ENCODE measurements at places on chromosomes 3 and 15.

- no peaks in the 10 kb centered on the region for H3K4me1 ChIP-seq
- no peak overlapping the region for H3K4me3 ChIP-seq
- no peaks in the 10 kb centered on the region for H3K27me3 ChIP-seq
- no peak for DNase-seq
Observed at GRCh38 chr3:95036526-95037021, 973.7 kb downstream of the NSUN3 start.

- no peak overlapping the region for H3K4me3 ChIP-seq
- no peak overlapping the region for H3K27ac ChIP-seq
- no peaks in the 10 kb centered on the region for H3K27me3 ChIP-seq
- DNase-seq, result no peak
Observed at GRCh38 chr3:134018850-134019249, 10.9 kb downstream of the SLCO2A1 start.

- no peak overlapping the region for H3K4me3 ChIP-seq
- no peaks in the 10 kb centered on the region for H3K27me3 ChIP-seq
- H3K4me1 ChIP-seq, result no peaks in the 10 kb centered on the region
- no peak overlapping the region for H3K27ac ChIP-seq
Observed at GRCh38 chr3:59908280-59908679, 858.5 kb upstream of the CFAP20DC start.

GRCh38 chr3:176469694-176470205 is 727.5 kb downstream of the TBL1XR1 start:
- H3K36me3 ChIP-seq, result no peaks in the 10 kb centered on the region
- H3K4me3 ChIP-seq, result no peak overlapping the region
- H3K27me3 ChIP-seq, result no peaks in the 10 kb centered on the region
- DNase-seq, result no peak
- no peak overlapping the region for H3K27ac ChIP-seq

- no peak overlapping the region for H3K4me3 ChIP-seq
- no peak for DNase-seq
- no peaks in the 10 kb centered on the region for H3K27me3 ChIP-seq
Observed at GRCh38 chr15:63719281-63719680, 114.5 kb downstream of the HERC1 start.

GRCh38 chr3:5264896-5265770 is 77.6 kb downstream of the EDEM1 start:
- no peak for DNase-seq
- no peak overlapping the region for H3K4me3 ChIP-seq
- no peaks in the 10 kb centered on the region for H3K36me3 ChIP-seq
- H3K4me1 ChIP-seq, result peaks cover 7% of the 10 kb centered on the region
- H3K27ac ChIP-seq, result no peak overlapping the region
- no peaks in the 10 kb centered on the region for H3K27me3 ChIP-seq

GRCh38 chr3:108159865-108160264 is 62.4 kb downstream of the IFT57 start:
- no peak overlapping the region for H3K4me3 ChIP-seq
- H3K36me3 ChIP-seq, result no peaks in the 10 kb centered on the region
- no peaks in the 10 kb centered on the region for H3K27me3 ChIP-seq
- DNase-seq, result no peak

DNA sequence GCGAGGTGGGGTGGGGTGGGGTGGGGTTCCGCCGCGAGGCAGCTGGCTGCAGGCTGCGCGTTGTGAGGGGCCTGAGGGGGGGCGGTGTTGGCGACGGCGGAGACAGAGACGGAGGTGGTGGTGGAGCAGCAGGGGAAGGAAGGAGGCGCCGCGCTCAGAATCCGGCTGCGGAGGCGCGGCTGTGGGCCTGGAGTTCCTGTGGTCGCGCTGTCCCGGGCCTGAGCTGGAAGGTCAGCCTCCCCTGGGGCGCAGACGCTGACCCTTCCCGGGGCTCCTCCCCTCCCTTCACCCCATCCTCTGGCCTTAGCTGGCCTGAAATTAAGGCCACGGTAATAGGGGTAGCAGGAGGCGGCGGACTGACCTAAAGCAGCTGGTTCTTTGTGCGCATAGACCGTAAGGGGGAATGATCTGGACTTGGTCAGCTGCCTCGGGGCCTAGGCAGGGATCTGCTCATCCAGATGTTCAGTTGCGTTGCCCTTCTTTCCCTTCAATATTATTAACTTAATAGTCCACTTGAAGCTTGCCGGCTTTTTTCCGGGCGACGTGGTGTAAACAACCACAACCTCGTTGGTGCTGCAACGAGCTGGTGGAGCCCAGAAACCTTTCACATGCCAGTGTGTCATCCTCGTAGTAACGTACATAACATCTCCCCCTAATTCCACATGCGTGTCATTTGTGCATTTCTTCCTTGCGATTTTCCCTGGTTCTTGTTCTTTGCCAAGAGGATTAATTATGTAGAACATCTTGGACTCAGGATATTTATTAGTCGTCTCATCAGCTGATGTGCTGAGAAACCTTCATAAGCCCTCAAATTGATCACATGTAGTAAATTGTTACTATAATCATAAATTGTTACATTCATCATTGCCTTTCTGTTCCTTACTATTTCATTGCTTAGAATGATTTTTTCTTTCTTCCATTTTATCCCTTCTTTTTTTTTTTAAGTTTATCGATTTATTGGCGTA is 626 bp downstream of the SEC62 start:
- H3K36me3 ChIP-seq, result no peaks in the 10 kb centered on the region
- no peak for DNase-seq

DNA sequence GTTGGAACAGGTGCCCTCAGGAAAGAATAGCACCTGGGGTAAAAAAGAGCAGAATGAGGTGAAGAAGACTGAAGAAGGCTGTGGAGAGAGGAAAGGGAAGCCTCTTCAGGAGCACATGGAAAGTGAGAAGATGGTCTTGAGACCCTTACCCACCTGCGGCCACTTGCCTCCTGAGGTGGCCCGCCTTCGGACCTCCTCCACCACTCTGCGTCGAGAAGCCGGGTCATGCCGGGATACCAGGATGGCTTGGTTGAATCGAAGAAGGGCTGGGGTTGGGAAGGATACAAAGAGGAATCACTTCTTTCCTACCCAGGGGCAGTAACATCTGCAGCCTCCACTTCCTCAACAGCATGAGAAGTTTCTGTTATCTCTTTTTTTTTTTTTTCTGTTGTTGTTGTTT is 3.0 kb downstream of the LPCAT4 start:
- no peak for DNase-seq
- H3K4me1 ChIP-seq, result peaks cover 17% of the 10 kb centered on the region
- no peak overlapping the region for H3K27ac ChIP-seq
- H3K4me3 ChIP-seq, result no peak overlapping the region
